Stimulated activated CD8-positive, alpha-beta memory T cell treated with anti-CD3 and anti-CD28 coated beads, Interleukin-12 subunit alpha, Interleukin-12 subunit beta, amount 100 ng/mL, for 4 hours (primary cell): ENCODE measurements at places on chromosomes 4 and X.

DNA sequence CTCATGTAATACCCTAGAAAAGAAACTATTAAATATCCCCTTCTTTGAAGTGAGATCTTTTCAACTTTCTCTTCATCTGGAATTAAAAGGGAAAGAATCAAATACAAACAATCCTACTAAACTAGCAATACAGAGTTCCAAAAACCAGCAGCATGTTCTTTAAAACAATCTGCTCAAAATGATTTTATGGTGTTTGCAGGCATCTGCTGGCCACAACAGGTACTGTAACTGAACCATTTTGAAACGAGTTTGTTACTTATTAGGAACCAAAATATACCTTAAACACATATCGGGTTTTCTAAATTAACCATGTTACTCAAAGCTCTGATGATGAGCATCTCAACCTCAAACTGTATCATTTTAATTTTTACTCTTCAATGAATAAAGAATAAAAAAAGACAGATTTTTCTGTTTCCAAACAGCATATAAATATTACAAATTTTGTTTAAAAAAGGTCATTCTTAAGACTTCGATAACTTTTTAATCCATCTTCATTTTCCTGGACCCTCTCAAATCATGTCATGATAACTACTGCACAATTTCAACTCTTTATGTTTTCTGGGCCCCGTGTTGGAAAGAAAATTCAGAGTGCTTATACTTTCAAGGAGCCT lies 56.5 kb downstream of the ARAP2 start:
- DNase-seq, result no peak

DNA sequence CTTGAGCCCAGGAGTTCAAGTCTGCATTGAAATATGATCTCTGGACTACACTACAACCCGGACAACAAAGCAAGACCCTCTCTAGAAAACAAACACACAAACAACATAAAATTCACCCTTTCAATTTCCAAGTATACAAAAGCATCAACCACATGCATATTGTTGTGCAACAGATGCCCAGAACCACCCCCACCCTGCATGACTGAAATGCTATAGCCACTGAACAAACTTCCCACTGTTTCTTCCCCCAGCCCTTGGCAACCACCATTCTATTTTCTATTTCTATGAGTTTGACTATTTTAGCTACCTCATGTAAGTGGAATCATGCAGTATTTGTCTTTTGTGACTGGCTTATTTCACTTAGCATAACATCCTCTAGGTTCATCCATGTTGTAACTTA lies 14.2 kb upstream of the C4orf51 start:
- no peak for DNase-seq

DNA sequence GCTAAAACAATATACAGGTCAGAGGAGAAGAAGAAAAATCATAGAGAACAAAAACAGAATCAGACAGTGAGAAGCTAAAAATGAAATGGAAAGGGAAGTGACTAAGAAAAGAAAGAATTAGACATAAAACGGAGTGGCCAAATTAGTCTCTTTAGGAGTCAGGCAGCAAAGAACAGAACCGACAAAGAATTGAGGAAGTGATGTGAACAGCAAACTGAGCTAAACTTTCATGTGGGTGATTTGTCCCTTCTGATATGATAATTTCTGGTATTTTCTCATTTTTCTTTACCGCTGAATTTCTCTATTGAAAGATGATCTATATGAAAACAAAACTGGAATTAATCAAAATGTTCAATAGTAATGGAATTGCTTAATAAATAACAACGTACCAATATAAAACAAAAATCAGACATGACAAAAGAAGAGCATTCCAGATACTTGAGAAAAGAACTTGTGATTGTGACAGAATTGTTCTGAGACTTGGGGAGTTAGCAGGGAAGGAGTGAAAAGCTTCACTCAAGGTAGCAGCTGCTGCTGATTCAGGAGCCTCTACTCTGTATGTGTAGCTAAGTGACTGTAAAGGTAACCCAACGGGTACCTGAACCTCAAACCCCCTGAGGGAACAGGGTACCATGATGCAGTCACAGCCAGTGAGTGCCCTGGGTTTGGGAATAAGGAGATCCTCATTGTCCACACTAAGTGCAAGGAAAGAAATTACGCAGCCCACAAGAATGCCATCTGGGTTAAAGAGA lies 8.8 kb downstream of the TAPT1 start:
- DNase-seq, result no peak

DNA sequence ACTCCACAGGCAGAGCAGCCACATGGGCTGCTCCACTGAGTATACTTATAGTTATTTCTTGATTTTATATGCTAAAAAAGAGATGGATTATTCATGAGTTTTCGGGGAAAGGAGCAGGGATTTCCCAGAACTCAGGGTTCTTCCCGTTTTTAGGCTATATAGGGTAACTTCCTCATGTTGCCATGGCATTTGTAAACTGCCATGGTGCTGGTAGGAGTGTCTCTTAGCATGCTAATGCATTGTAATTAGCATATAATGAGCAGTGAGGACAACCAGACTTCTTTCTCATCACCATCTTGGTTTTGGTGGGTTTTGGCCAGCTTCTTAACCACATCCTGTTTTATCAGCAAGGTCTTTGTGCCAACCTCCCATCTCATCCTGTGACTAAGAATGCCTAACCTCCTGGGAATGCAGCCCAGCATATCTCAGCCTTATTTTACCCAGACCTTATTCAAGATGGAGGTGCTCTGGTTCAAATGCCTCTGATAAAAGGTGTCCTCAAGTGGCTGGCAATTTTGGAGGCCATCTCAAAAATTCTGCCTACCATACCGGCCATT lies 213.0 kb upstream of the VEGFC start:
- no peak for DNase-seq

- no peak for DNase-seq
Observed at GRCh38 chr4:141101511-141101910, 31.8 kb downstream of the RNF150 start.

GRCh38 chr4:165726831-165727230 lies 146.2 kb upstream of the TLL1 start:
- no peak for DNase-seq

- peak; percentile 67 for DNase-seq
Observed at GRCh38 chr4:1201851-1202525, 29.6 kb upstream of the SPON2 start.

DNA sequence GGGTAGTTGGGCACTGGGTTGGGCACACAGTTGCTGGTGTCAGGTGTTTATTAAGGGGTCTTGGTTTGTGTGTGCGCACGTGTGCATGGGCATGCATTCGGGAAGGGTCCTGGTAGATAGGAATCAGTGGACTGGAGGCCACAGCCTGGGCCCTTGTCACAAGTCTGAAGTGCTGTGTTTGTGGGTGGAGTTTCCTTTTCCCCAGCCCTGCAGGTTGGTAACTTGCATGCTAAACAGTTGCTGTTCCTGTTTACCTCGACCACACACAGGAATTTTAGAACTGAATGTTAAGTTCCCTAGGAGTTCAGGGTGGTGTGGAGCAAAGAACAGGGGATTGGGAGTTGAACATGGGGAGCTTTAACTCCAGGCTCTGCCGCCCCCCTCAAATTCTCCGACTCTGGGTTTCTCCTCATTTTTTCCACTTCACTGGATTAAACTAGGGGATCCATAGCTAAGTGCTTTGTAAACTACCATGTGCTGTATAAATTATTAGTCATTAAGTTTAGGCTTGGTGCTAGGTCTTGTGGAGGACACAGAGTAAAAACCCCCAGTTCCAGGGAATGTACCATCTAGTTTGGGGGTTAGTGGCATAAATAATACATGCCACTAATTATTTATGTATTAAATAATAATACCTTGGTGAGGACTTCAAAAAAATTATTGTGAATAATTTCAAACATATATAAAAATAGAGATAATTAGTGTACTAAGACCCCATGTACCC lies 49.0 kb downstream of the STARD8 start:
- DNase-seq, result no peak

DNA sequence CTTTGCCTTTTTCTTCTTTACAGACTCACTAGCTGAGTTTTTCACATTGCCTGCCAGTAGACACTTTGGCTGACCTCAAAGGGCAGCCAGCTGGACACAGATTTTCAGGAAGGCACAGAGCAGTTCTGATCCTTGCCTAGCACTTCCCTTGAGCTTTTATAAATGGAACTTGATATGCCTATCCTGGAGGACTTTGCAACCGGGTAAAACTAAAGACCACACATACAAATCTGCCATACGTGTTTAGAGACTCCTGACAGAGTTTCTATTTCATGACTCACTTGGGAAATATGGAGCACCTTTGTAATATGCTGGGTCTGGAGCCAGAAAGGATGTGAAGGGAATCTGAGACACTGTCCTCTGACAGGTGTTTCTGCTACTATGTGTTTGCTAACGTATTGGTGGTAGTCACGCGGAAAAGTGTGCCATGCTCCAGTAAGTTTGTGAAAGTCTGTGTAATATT lies 56.7 kb upstream of the RASSF6 start:
- DNase-seq, result no peak

DNA sequence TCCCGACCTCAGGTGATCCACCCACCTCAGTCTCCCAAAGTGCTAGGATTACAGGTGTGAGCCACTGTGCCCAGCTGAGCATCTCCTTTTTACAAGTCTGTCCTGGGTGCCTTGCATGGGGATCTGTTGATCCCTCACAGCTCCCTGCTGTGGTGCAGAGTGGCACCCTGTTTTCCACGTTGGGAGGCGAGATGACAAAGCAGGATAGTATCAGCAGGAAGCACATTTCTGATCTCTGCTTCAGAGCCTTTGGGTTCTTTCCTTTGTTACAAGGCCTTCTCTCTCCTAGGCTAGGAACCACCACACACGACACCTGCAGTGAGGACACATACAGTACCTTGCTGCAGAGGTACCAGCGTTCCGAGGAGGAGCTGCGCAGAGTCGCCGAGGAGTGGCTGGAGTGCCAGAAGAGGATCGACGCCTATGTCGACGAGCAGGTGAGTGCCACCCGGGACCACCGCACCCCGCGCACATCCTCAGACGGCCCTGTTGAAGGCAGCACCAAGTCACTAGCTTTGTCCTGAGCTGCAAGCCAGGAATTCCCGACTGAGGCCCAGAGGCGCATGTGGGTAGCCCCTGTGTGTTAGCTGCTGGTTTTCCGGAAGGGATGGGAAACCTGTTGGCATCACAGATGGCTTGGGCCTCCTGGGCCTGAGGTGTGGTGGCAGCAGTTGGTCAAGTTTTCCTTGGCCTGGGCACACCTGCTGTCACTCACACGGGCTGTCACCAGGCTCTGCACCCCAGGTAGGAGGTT lies 109.6 kb downstream of the TNIP2 start:
- DNase-seq, result no peak

GRCh38 chr4:55241461-55241860 lies 104.6 kb upstream of the SRD5A3 start:
- no peak for DNase-seq

GRCh38 chr4:87853108-87853507 lies 20.3 kb downstream of the MEPE start:
- no peak for DNase-seq

DNA sequence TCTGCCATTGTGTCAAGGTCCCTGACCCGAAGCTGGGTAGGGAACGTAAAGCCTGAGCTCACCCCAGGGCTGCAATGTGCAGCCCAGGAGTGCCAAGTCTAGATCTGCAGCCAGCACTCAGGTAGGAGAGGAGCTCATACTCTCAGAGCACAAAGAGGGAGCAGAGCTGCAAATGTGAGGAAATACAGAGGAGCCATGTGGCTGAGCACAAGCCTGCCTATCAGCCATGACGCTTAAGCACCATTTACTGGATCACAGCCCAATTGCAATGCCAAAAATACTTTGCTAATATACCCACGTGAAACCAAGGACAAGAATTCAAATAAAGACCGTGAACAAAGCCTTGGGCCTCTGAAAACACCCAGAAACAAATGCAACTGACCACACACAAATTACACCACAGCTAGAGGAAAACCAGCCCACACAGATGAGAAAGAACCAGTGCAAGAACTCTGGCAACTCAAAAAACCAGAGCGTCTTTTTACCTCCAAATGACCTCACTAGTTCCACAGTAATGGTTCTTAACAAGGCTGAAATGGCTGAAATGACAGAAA lies 69.0 kb upstream of the HPF1 start:
- no peak for DNase-seq
